ENCODE measurements at places on chromosomes 1 and 21.

- DNase-seq = no peak
Measured at GRCh38 chr1:154784924-154785531, 85.1 kb downstream of the KCNN3 start.

DNA sequence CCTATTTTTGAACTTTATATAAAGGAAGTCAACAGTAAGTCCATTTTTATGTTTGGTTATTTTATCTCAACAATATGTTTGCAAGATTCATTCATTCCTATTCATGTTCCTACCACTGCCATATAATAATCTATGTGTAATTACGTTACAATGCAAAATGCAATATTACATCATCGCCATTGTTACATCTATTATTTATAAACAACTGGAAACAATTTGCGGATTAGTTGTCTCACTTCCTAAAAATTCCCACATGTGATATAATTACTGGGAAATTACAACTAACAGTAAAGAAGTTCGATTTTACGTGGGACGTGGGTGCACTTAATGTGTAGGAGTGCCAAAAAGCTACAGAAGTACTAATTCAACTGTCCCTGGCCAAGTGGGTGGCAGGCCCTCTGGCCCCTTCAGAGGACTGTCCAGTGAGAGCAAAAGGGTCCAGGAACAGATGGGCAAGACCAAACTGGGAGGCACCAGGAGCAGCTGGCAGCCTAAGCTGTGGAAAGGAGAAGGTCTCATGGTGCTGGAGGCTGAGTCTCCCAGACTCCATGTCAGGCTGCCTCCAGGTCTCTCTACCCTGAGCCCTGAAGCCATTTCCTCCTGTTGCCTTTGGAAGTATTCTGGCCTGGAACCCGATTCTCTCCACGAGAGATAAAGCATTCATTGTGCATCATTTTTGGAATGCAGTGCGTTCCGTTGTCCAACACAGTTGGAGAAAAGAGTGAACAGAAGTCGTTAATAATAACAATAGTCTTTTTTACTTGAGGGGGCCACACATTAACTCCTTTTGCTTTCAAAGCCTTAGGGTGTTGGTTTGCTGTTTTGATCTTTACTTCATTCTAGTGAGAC is 42.9 kb downstream of the TNNT2 start:
- no peak for DNase-seq

- DNase-seq = no peak
Measured at GRCh38 chr1:147600119-147601111, 59.1 kb downstream of the BCL9 start.

DNA sequence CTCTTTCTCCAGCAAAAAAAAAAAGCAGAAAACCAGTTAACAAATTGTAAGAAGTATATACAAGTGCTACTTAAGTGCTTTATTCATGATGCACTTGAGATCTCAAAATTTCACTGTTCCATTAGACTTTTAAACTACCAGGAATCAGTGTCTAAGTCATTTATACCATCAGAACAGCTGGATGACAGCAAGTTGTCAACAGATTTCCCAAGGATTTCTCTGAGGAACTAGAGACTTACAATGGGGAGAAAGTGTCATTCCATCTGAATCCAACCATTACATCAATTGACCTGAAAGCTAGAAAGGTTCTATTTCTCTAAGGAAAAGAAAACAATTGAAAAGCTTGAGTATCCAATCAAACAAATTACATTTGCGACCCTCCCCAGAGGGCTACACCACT is 43.8 kb downstream of the USH2A start:
- DNase-seq = no peak

- no peak for DNase-seq
Measured at GRCh38 chr1:178438432-178438831, 58.3 kb downstream of the CLEC20A start.
